GM13976 (cell line): ENCODE measurements at places on chromosomes 3 and 15.

GRCh38 chr3:114668099-114668498 lies 374.3 kb downstream of the TIGIT start:
- no peak for DNase-seq

DNA sequence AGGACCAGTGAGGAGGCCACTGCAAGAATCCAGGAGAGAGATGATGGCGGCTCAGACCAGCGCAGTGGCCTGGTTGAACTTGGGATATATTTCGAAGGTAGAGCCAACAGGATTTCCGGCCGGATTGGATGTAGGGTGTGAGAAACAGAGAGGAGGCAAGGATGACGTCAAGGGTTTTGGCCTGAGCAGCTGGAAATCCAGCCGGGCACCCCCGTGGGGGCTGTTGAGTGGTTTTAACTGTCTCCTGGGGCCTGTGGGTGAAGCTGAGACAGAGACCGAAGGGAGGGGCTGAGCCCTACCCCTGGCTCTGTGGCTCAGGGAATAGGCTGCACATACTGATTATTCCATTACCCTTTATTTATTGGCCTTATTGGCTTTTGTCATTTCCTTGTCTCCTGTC lies 45.7 kb downstream of the EXOG start:
- DNase-seq, result no peak

- DNase-seq, result no peak
Observed at GRCh38 chr3:23676093-23676492, 129.7 kb upstream of the UBE2E1 start.

DNA sequence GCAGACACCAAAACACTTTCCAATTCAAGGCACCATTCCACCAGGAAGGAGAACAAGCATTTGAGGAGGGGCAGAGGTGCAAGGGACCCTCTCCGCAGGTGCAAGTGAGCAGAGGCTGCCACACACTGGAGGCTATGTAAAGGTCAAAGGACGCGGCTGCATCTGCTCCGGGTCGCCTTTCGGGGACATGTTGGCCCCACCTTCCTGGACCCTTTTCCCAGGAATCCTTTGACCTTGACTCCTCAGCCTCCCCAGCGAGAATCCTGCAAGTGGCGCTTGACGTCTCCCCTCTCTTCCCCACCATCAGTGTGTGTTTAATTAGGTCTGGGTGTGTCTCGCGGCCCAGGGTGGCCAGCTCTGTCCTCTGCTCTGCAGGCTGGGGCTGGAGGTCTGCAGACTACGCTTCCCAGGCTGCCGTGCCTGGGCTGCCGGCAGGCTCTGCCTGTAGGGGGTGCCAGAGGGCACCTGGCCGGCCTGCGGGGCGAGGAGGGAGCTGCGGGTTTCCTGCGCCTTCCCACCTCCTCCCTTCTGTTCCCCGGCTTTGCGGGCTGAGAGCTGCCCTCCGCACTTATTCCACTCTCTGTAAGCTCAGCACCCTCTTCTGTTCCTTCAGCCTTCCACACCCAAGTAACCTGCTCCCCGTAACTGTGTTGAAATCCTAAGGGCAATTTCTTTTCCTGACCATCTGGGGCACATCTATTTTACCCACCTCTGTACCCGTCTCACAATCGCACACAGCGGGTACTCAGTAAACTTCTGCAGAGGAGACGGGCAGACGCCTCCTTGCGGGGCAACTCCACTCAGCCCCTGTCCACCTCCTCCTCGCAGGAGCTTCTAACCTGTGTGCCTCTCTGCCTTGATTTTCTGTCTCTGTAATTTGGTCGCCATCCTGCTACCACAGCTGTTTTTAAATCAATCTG lies 129.8 kb downstream of the NSMCE3 start:
- DNase-seq, result peak; percentile 89
